ENCODE measurements at places on chromosomes 5 and 9.

- no peak for DNase-seq
- no peak overlapping the region for H3K4me3 ChIP-seq
- H3K36me3 ChIP-seq = no peaks in the 10 kb centered on the region
- no peak overlapping the region for H3K27ac ChIP-seq
Measured at GRCh38 chr5:160272264-160272663, 40.1 kb downstream of the CCNJL start.

- no peak overlapping the region for H3K4me3 ChIP-seq
- H3K27ac ChIP-seq = no peak overlapping the region
- H3K27me3 ChIP-seq = no peaks in the 10 kb centered on the region
- H3K36me3 ChIP-seq = peaks cover 20% of the 10 kb centered on the region
- H3K4me1 ChIP-seq = peaks cover 3% of the 10 kb centered on the region
- DNase-seq = no peak
Measured at GRCh38 chr5:115243412-115243811, 19.3 kb downstream of the PGGT1B start.

DNA sequence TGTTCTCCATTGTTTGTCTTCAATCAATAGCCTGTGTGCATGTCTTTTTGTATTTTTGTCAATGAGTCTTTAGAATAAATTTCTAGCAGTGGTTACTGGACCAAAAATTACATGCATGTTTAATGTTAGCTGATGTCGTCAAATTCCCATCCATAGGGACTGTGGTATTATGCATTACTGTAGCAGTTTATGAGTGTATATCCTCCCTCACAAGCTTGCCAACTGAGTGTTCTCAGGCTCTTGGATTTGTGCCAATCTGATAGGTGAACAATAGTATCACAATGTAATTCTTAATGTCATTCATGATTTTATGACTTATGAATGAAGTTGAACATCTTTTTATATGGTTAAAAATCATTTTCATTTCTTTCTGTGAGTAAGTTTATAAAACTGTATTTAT lies 13.0 kb downstream of the SNX24 start:
- no peak overlapping the region for H3K4me3 ChIP-seq
- no peak for DNase-seq
- H3K27ac ChIP-seq = no peak overlapping the region

- H3K27me3 ChIP-seq = no peaks in the 10 kb centered on the region
- H3K36me3 ChIP-seq = no peaks in the 10 kb centered on the region
- DNase-seq = no peak
- H3K4me3 ChIP-seq = no peak overlapping the region
- H3K27ac ChIP-seq = no peak overlapping the region
Measured at GRCh38 chr9:107760469-107761242, 271.1 kb upstream of the KLF4 start.

GRCh38 chr5:6747103-6747502 lies 33.9 kb downstream of the TENT4A start:
- H3K4me3 ChIP-seq = no peak overlapping the region
- H3K4me1 ChIP-seq = no peaks in the 10 kb centered on the region
- H3K27me3 ChIP-seq = no peaks in the 10 kb centered on the region
- no peak for DNase-seq
- H3K36me3 ChIP-seq = peaks cover 52% of the 10 kb centered on the region

- H3K27ac ChIP-seq = no peak overlapping the region
- H3K36me3 ChIP-seq = peaks cover 36% of the 10 kb centered on the region
- DNase-seq = no peak
- H3K4me1 ChIP-seq = peaks cover 2% of the 10 kb centered on the region
Measured at GRCh38 chr5:90519081-90519480, 10.3 kb downstream of the LYSMD3 start.

GRCh38 chr5:135034236-135034962 lies 371 bp upstream of the PITX1 start:
- DNase-seq = peak; percentile 17
- peak overlapping the region; percentile 49 for H3K27ac ChIP-seq
- peak overlapping the region; percentile 83 for H3K4me3 ChIP-seq
- peaks cover 83% of the 10 kb centered on the region for H3K27me3 ChIP-seq
- no peaks in the 10 kb centered on the region for H3K36me3 ChIP-seq
- peaks cover 28% of the 10 kb centered on the region for H3K4me1 ChIP-seq

DNA sequence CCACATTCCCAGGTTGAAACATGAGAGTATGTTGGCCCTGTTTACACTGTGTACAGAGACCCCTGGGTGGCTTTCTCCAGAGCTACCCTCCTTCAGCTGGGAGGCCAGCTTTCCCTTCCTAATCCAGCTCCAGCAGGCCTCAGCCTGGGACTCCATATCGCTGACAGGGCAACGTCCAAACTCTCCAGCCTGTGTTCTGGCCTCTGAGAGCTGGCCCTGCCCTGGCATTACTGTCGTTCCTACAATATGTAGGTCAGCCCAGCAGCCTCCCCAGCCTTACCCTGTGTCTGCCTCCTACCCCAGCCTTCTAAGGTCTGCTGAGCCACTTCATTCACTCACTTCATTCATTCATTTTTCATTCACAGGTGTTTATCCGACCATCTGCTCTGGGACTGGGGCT lies 8.3 kb upstream of the EEIG1 start:
- no peaks in the 10 kb centered on the region for H3K27me3 ChIP-seq
- no peak for DNase-seq
- peaks cover 20% of the 10 kb centered on the region for H3K4me1 ChIP-seq
- H3K4me3 ChIP-seq = no peak overlapping the region
- no peaks in the 10 kb centered on the region for H3K36me3 ChIP-seq

- H3K4me3 ChIP-seq = no peak overlapping the region
- no peaks in the 10 kb centered on the region for H3K27me3 ChIP-seq
- peaks cover 4% of the 10 kb centered on the region for H3K4me1 ChIP-seq
- DNase-seq = no peak
- no peaks in the 10 kb centered on the region for H3K36me3 ChIP-seq
- H3K27ac ChIP-seq = no peak overlapping the region
Measured at GRCh38 chr5:110638970-110639902, 87.2 kb downstream of the TMEM232 start.

DNA sequence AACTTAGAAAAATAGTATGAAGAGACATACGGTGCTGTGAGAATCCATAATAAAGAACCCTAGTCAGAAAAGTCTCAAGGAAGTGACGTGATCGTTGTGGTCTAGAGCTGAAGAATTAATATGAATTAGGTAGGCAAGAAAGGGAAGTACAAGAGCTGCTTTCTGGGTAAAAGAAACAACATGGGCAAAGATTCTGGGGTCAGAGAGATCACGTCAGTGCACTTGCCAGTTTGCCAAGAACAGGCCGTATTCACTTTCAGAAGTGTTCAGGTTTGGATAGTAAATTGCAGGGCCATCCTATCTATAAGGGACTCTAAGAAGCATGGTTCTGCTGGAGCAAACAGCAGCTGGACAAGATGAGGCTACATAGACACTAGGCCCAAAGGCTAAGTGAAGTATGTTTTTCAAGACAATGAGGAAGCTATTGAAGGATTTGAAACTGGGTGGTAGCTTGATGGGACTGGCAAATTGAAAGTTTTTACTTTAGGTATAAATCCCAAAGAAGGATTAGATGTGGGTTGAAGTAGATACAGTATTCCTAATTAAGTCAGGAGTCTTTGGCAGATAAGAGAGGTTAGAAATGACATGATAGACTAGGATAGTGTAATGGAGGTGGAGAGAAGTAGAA lies 4.8 kb upstream of the CHD1 start:
- peaks cover 26% of the 10 kb centered on the region for H3K36me3 ChIP-seq
- peak overlapping the region; percentile 56 for H3K4me3 ChIP-seq
- peak overlapping the region; percentile 85 for H3K27ac ChIP-seq

DNA sequence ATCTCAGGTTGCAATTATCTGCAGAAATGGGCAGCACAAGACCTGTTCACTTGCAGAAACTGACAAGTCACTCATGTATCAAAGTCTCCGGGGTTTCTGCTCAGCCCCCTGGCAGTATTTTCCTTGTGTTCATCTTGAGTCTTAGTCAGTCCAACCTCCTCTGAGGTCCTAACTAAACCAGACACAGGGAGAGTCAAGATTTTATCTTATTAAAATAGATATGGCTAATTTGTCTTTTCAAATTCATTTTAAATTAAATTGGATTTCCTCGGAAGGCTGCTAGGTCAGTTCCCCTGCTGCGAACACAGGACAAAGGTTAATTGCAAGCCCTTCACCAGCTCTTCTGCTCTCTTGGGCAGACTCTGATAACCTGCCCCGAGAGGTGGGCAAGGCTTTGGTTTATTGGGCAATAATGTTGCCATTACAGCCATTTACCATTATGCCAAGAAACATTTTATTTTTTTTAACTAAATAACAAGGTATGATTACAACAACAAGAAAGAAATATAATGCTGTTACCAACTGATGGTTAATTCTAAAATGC lies 103.5 kb downstream of the MAPKAP1 start:
- DNase-seq = no peak
- H3K27me3 ChIP-seq = no peaks in the 10 kb centered on the region
- no peak overlapping the region for H3K4me3 ChIP-seq
- H3K36me3 ChIP-seq = no peaks in the 10 kb centered on the region
- H3K27ac ChIP-seq = no peak overlapping the region
- H3K4me1 ChIP-seq = no peaks in the 10 kb centered on the region

- H3K4me1 ChIP-seq = peaks cover 45% of the 10 kb centered on the region
- H3K27me3 ChIP-seq = no peaks in the 10 kb centered on the region
- peaks cover 4% of the 10 kb centered on the region for H3K36me3 ChIP-seq
- no peak overlapping the region for H3K27ac ChIP-seq
- no peak overlapping the region for H3K4me3 ChIP-seq
- DNase-seq = no peak
Measured at GRCh38 chr9:89696780-89697179, 92.0 kb downstream of the GADD45G start.

GRCh38 chr9:131333771-131334628 lies 44.5 kb downstream of the PLPP7 start:
- no peak overlapping the region for H3K4me3 ChIP-seq
- no peaks in the 10 kb centered on the region for H3K36me3 ChIP-seq
- no peak overlapping the region for H3K27ac ChIP-seq
- H3K4me1 ChIP-seq = peaks cover 4% of the 10 kb centered on the region
- no peak for DNase-seq

DNA sequence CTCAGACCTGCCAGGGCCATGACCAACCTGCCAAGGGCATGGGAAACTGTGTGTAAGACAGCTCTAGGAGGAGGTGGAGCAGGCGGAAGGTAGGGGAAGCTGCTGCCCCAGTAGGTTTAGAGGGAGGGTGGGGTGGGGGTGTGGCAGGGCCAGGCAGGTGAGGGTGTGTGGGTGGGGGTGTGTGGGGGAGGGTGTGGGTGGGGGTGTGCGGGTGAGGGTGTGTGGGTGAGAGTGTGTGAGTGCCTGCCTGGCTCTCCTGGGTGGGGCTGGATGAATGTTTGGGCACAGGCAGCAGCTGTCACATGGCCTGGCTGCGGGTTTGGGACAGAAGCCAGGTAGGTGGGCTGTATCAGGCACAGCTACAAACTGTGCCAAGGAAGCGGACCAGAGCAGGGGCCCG lies 8.8 kb upstream of the N4BP3 start:
- no peaks in the 10 kb centered on the region for H3K27me3 ChIP-seq
- H3K36me3 ChIP-seq = no peaks in the 10 kb centered on the region
- H3K4me3 ChIP-seq = no peak overlapping the region
- H3K4me1 ChIP-seq = peaks cover 7% of the 10 kb centered on the region
- no peak overlapping the region for H3K27ac ChIP-seq

DNA sequence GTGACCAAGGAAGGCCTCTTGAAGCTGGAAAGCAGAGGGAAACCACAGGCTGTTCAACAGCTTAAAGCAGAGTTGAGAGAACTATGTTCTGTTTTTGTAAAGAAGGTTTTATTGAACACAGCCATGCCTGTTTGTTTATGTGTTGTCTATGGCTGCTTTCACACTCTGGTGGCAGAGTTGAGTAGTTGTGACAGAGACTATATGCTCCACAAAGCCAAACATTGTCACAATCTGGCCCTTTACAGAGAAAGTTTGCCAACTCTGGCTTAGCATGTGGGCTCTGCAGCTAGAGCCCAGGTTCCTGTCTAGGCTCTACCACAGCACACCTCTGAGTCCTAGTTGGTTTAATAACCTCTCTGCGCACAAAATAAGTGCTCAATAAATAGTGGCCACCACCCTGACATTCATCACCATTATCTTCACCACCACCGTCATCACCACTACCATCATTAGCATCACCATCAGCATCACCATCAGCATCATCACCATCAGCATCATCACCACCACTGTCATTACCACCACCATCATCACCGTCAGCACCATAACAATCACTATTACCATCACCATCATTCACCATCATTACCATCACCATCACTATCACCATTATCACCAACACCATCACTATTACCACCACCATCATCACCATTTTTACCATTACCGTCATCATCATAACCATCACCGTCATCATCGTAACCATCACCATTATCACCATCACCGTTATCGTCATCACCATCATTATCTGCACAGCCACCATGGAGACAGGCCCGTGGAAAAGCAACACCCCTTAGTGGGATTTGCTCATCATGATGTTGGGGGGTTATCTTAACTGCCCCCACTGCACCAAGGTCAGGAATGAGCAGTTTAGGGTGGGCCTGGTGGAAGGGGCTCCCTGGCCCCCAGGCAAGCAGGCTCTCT lies 18.3 kb downstream of the AKNA start:
- H3K27me3 ChIP-seq = no peaks in the 10 kb centered on the region
- H3K36me3 ChIP-seq = peaks cover 81% of the 10 kb centered on the region
- DNase-seq = no peak
- peak overlapping the region; percentile 43 for H3K27ac ChIP-seq

- DNase-seq = no peak
- H3K4me1 ChIP-seq = no peaks in the 10 kb centered on the region
- H3K4me3 ChIP-seq = no peak overlapping the region
- H3K27ac ChIP-seq = no peak overlapping the region
- H3K36me3 ChIP-seq = no peaks in the 10 kb centered on the region
- H3K27me3 ChIP-seq = peaks cover 15% of the 10 kb centered on the region
Measured at GRCh38 chr9:130331573-130331972, 66.0 kb downstream of the HMCN2 start.

- H3K4me3 ChIP-seq = no peak overlapping the region
- no peak for DNase-seq
- H3K36me3 ChIP-seq = peaks cover 4% of the 10 kb centered on the region
- H3K27ac ChIP-seq = no peak overlapping the region
Measured at GRCh38 chr5:77743181-77743580, 33.0 kb downstream of the TBCA start.
